Naive thymus-derived CD4-positive, alpha-beta T cell (primary cell): ENCODE measurements at places on chromosomes 6 and 20. TPM values are rescaled to one million over a fixed set of nuclear protein-coding genes. Genes with fewer than 3 reads are reported as not detected.
A peak's percentile ranks its signal among the peaks of the same experiment; 100 is the strongest.

DNA sequence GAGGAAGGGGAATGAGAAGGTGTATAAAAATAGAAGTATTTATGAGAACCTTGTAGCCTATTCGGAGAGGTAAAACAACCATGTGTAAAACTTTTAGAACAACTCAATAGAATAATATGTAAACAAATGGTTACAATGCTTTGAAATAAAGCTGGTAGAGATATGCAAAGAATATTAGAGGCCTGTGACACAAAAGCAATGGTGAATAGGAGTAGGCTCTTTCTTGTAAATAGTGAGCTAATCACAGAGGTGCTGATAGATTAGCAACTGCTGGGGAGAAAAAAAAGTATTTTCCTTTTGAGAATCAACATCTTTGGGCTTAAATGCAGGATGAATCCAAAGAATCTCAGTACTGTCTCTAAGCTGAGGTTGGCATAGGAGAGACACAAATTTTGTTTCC lies 7.0 kb downstream of the TMEM200A start:
- no peaks in the 10 kb centered on the region for H3K27me3 ChIP-seq
- no peaks in the 10 kb centered on the region for H3K4me1 ChIP-seq
- no peak overlapping the region for H3K27ac ChIP-seq
- no peak for DNase-seq
- no peaks in the 10 kb centered on the region for H3K36me3 ChIP-seq
- H3K4me3 ChIP-seq: no peak overlapping the region

DNA sequence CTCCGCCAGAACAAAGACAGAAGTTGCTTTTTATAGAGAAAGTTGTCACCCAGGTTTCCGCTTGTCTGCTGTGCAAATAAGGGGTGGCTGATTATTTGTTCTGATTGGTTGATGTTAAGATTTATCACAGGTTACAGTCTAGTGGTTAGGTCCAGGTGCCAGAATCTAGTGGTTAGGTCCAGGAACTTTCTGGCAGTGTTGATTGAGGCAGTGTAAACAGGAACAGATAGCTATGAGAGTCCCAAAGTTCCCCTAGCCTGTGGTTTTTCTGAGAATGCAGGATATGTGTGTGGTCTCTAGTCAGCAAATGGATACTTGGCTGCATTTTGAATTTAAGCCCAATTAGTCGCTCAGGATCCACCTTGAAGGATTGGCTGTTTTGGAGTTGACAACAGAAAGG lies 148.0 kb downstream of the TMEM200A start:
- no peaks in the 10 kb centered on the region for H3K27me3 ChIP-seq
- H3K4me1 ChIP-seq: peaks cover 35% of the 10 kb centered on the region
- no peaks in the 10 kb centered on the region for H3K36me3 ChIP-seq
- DNase-seq: peak; percentile 71
- peak overlapping the region; percentile 62 for H3K27ac ChIP-seq

DNA sequence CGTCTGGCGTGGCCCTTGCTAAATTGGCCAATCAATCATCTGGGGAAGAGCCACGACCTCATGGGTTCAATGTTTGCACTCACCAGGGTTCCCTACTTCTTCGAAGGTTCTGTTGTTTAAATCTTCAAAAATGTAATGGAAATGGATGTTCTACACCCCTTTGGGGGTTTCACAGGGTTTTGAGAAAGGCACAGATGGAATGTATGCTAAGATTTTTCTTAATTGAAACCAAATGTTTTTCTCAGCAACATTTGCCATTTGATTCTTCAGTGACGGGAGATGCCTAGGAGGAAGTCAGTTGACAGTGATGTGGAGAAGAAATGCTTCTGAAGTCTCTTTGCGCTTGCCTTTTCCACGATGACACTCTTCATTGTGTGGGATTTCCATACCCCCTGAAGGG lies 312.3 kb downstream of the ESR1 start:
- H3K36me3 ChIP-seq: peaks cover 49% of the 10 kb centered on the region
- no peak overlapping the region for H3K27ac ChIP-seq
- H3K4me3 ChIP-seq: no peak overlapping the region
- H3K27me3 ChIP-seq: no peaks in the 10 kb centered on the region

GRCh38 chr20:49899541-49900383 lies 15.6 kb downstream of the SPATA2 start:
- H3K27ac ChIP-seq: no peak overlapping the region
- no peak for DNase-seq
- no peaks in the 10 kb centered on the region for H3K4me1 ChIP-seq
- no peak overlapping the region for H3K4me3 ChIP-seq

DNA sequence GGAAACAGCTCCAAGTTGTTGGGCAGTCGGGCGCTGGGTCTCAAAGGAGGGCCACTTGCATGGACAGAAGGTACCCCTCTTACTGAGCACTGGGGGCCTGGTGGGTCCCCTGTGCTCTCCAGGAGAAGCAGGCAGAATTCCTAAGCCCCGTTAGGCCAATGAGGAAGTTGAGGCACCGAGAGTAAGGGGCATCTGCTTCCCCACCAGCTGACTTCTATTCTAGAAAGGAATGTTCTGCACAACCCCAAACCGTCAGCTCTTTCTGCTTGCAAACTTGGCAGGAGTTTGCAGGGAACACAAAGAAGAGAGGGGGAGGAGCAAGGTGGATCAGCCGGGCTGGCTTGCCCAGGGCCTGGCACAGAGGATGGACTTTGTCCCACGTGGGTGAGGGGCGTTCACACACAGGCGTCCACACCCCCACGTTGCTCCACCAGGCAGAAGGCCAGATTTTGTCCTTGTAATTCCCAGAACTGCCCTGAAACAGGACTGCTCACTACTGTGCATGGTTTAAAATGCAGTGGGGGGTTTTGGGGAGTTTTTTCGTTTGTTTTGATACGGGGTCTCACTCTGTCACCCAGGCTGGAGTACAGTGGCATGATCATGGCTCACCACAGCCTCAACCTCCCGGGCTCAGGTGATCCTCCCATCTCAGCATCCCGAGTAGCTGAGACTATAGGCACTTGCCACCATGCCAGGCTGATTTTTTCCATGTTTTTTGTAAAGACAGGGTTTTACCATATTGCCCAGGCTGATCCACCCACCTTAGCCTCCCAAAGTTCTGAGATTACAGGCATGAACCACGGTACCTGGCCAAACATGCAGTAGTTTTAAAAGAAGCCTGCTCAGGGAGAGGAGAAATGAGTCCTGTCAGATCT lies 93.3 kb downstream of the SNX5 start:
- no peaks in the 10 kb centered on the region for H3K27me3 ChIP-seq
- H3K36me3 ChIP-seq: no peaks in the 10 kb centered on the region
- no peaks in the 10 kb centered on the region for H3K4me1 ChIP-seq
- H3K4me3 ChIP-seq: no peak overlapping the region

DNA sequence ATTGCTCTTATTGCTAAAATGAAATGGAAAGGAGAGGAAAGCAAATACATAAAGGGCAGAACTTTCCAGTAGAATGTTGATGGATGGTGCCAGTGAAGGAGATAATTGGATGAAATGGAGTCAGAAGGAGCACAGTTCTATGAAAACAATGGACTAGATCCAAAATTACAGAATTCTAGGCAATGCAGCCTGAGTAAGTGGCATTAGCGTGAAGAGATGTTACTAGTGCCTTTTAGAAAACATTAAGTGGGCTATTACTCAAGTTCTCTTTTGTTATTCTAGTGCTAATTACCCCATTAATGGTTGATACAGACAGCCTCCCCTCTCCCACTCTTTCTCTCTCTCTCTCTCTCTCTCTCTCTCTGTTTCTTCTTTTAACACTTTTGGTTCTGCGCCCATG lies 209.5 kb upstream of the RGS17 start:
- no peak for DNase-seq
- H3K27ac ChIP-seq: no peak overlapping the region
- no peaks in the 10 kb centered on the region for H3K36me3 ChIP-seq
- H3K4me1 ChIP-seq: no peaks in the 10 kb centered on the region

DNA sequence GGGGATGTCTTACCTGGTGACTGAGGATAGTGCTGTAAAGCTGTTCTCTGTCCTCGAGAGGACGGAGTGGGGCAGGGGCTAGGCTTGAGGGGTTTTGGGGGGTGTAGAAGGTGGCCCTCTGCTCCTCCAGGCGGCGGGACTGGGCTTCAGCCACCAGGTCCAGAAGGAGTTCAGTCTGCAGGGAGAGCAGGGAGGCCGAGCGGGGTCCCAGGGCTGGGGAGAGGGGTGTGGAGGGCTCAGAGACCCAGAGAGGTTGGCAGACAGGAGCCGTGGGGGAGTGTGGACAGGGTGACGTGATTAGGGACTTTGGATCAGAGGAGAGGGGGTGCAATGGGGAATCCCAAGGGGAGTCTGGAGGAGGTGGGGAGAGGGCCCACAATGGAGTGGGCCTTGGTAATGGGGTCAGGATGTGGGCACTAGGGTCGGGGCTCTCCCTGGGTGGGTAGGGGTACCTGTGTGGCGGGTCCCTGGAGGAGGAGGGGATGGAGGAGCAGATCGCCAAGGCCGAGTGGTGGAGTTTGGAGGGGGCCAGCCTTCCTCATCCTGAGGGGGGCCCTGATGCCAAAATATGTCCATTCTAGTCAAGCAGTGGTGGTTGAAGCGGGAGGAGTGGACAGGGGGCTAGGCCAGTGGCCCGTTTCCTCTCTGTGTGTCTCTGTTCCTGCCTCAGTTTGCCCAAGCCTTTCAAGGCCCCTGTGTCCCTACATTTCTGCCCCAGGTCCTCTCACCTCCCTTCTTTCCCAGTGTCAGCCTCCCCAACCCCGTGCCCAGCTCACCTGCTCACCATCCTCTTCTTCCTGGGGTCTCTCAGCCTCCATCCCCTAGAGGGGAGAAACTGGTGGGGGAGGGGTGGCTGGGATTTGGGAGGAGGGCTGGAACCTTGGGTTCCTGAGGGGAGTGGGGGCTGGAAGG lies 491 bp downstream of the GPSM3 start:
- peaks cover 9% of the 10 kb centered on the region for H3K36me3 ChIP-seq
- peak overlapping the region; percentile 94 for H3K4me3 ChIP-seq
- H3K27me3 ChIP-seq: no peaks in the 10 kb centered on the region
- peak; percentile 13 for DNase-seq

Gene FOXC1
- polyA plus RNA-seq: not detected

Gene PI3
- polyA plus RNA-seq: not detected
